ENCODE measurements at places on chromosomes 2 and 18.

DNA sequence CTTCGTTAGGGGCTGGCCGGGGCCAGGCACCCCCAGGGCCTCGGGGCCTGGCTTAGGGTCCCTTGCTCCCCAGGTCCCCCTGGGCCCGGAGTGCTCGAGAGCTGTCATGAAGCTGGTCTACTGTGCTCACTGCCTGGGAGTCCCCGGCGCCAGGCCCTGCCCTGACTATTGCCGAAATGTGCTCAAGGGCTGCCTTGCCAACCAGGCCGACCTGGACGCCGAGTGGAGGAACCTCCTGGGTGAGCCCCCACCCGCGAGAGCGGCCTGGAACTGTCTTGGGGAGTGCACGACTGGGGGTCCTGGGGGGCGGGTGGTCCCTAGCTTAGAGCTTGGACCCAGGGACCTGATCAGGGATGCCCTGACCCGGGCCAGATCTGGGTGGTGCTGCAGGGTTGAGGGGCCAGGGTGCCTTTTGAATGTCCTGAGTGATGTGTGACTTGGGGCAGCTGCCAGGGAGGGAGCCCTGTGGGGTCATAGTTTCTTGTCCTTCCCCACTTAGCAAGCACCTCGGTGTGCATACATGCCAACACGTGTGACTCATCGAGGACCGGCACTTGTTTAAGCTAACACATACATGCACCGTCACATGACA lies 27.9 kb downstream of the GPC1 start:
- DNase-seq: peak; percentile 37

DNA sequence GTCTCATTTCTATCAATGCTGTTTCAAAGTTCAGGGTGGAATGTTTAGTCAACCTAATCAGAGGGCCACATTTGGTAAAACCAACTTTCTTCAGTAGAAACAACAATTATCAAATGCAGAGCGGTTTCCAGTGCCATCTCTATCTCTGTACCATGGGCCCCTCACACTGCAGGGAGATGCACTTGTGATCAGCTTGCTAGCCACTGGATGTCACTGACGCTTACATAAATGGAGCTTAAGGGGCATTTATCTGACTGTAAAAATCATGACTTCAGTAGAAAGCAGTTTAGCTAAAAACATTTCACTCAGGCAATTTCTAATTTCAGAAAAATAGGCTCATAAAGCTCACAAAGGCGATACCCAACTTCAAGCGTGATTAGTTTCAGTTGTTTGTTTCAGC lies 678.0 kb downstream of the ZEB2 start:
- no peak for DNase-seq

- DNase-seq: peak; percentile 67
These were observed 150.7 kb upstream of the DLX2 start for GRCh38 chr2:172253190-172254052.

DNA sequence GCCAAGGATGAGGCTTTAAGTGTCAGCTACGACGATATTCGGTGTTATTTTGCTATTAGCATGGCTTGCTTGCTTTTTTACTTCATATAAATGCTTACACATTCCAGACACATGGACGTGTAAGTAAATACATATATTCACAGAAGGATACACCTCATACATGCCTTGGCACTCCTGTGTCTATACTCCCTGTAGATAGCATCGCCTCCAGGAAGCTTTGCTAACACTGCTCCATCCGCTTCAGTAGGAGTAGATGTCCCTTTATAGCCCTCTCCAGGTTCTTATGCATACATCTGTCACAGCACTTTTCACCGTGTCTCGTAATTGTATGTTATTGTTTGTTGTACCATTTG lies 27.5 kb upstream of the KCTD1 start:
- DNase-seq: no peak

DNA sequence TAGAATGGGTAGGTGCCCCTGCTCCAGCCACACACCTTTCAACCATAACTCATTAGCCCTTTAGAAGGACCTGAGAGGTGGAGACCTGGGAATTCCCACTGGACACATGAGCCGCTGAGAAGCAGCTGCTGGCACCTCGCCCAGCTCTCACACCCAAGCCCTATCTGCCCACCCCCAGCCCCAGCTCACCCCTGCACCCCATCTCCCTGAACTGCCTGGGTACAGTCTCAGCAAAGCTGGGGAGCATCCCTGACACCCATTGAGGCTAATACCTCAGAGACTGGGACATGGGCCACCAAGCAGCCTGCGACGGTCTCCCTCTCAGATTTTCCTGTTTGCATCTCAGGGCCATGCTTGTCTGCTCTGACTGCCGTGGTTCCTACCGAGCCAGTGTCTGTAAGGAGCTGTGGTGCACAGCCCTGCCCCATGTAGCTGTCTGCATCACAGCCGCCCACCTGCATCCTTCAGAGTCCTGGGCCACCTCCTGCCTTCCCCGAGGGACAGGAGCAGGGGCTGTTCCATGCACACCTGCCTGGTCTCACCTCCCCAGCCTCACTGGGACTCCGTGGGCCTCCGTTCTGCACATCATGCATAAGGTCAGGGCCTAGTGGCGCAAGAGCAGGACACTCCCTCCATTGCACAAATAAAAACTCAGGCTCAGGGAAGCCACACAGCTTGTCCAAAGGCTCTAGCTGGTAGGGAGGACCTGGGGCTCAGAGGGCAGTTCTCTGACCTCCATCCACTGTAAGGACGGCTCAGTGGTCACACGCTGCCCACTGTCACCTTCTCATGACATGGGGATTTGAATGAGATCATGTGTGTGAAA lies 90.0 kb downstream of the SEPTIN10 start:
- DNase-seq: no peak

DNA sequence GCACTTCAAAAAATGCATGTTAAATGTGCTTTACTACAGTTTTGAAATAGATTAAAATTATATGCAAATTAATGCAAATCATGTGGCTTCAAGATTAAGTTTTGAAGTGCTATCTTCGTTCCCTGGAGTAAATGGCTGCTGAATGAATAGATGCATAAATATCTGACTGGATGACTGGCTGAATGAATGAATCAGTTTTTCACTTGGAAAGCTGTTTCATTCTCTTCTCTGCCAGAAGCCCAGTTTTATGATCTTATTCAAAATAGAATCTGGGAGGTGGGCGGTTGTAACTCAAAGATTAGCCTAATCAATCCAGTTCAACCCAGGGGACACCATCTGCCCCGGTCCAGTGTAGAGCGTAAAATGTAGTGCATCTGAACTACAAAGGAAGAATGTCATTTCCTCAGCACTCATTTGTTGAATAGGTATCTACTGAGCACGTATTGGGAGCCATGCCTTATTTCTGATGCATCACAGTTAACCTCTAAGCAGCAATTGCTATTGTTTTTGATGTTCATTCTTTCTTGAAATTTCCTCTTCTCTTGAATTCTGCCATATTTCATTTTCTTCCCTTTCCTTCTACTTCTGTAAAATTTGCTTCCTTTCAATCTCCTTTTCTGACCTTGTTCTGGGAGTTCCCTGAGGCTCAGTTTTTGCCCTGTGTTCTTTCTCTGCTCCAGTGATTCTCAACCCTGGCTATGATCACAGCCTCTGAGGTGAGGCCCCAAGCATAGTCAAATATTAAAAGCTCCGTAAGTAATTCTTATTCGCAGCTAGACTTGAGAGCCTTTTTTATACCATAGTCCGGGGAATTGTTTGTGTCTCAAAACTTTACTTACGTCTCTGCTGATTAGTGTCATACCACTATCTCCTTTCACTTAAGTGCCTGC lies 282.7 kb downstream of the PARD3B start:
- DNase-seq: no peak

- no peak for DNase-seq
These were observed 10.1 kb upstream of the TYMS start for GRCh38 chr18:647304-647703.

DNA sequence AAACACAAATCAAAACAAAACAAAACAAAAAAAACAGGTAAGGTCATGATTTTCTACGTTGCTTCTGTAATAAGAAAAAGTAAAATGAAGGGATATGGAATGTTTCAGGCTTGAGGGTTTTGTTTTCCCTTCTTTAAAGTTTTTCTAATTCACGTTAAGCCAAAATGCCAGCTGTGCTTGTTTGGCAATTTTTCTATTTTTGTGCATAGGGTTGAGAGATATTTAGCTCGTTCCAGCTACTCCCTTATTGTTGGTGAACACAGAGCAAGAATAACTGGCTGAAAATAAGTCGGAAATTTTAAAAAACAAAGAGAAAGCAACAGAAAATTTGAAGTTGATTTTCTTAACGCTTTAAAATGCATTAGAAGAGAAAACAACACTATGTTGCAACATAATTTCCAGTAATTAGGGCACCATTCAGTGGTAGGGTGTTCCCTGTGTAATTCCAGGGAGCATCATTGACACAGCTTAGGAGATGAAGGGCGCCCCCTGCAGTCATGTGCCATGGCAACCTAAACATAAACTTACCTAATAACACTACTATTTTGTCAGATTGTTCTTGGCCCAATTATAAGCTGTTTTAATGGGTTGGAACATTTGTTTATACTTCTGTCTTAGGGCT lies 99.5 kb downstream of the DTNA start:
- no peak for DNase-seq
